ENCODE measurements at places on chromosomes 16 and 17. TPM values are rescaled to one million over a fixed set of nuclear protein-coding genes. Genes with fewer than 3 reads are reported as not detected.

Gene ATP2A1
- 1.7 TPM for total RNA-seq

Gene MEFV
- 0.49 TPM for total RNA-seq

DNA sequence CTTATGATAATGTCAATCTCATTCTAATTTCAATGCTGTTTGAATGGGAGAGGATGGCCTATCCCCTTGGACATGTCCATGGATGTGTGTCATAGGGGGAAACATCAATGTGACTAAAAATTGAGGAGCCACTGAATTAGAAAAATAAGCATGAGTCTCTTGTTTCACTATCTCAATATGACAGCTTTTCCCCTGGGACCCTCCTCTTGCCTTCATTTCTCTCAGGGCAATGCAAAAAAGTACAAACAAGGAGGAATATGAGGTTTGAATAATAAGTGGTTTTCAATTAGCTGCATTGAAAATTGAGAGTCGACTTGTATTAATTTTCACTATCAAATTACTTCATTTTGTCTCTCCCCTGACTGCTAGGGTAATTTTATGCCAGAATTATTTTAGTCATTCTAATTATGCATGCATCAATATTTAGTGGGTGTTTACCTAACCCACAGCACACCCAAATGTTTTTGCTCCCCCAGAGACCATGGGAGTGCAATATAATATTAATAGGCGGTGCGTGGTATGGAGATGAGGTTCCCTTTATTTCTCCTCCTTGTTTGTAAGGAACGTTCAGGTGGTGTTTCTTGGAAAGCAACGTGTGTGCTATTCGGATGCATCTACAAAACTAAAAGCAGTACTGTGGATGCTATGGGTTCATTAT, 6.8 kb upstream of the SDR42E1 start:
- DNase-seq = no peak
- no peak overlapping the region for H3K27ac ChIP-seq
- H3K4me1 ChIP-seq = peaks cover 7% of the 10 kb centered on the region
- no peaks in the 10 kb centered on the region for H3K36me3 ChIP-seq
- H3K27me3 ChIP-seq = peaks cover 18% of the 10 kb centered on the region

DNA sequence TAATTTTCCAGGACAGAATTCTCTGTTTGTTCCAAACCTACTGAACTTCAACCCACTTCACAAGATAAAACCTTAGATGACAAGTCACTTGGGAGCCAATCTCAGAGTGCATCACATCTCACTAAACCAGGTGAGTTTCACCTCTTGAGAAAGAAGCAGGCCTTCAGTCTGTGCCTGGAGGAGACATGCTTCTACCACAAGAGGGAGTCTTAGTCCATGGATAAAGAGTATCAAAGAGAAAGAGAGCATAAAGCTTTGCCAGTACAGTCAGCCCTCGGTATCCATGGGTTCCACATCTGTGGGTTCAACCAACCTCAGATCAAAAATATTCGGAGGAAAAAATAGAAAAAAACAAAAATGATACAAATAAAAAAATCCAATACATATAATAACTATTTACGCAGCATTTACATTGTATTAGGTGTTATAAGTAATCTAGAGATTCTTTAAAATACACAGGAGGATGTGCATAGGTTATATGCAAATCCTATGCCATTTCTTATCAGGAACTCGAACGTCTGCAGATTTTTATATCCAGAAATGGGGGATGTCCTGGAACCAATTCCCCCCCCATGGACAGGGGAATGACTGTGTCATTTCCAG, 37.7 kb downstream of the DUSP14 start:
- no peak overlapping the region for H3K4me3 ChIP-seq
- H3K4me1 ChIP-seq = no peaks in the 10 kb centered on the region
- H3K36me3 ChIP-seq = peaks cover 69% of the 10 kb centered on the region
- peak; percentile 74 for DNase-seq
- H3K27me3 ChIP-seq = no peaks in the 10 kb centered on the region

DNA sequence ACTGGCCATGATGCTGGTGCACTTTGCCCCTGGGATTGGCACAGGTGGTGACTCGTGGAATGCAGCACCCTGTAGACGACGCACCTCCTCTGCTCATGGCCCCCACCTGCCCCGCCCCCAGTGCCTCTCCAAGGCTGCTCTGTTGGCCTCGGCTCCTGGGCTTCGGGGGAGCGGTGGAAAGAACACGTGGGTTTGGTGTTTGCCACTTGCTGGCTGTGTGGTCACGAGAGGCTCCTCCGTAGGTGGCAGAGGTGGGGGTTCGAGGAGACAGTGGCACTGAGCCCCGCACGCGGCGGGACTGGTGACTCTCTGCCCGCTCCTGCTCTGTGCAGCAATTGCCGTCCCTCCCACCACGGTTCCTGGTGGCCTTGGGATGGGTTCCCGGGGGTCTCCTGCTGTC, 82.8 kb upstream of the ZNF750 start:
- H3K36me3 ChIP-seq = peaks cover 42% of the 10 kb centered on the region
- H3K4me3 ChIP-seq = no peak overlapping the region
- no peak for DNase-seq
- H3K4me1 ChIP-seq = no peaks in the 10 kb centered on the region

DNA sequence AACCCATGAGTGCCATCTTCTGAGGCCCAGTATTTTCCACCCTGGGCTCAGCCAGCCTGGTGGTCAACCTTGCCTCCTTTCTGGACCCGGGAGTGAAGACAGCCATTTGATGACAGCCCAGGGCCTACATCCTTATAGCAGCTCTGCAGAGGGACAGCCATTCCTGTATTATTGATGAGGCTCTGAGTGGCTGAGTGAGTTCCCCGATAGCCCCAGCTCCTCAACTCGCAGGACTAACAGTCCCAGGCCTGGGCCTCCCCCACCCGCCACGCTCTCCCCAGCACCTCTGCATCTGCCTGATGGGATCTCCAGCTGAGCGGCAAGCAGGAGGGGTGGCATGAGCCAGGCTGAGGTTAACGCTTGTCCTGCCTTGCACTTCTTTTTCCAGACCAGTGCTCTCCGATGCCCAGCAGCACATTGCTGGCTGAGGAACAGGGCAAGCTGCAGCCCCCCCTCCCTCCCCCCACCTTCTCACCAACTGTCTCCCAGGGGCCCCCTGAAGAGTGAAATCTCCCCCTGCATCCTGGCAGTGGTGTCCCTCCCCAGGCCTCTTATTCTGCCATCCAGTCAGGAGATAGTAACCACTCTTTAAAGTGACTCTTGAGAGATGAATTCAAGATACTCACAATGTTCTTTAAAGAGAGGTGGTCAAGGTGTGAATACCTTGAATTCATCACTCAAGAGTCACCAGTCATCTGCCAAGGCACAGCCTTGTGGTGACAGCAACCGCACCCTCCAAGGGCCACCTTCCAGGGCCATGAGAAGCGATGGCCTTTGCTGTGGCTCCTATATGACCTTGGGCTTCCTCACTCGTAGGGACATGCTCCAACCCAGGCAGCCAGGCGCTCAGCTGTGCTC, 23.5 kb downstream of the CACNG5 start:
- no peaks in the 10 kb centered on the region for H3K36me3 ChIP-seq
- H3K4me3 ChIP-seq = no peak overlapping the region
- DNase-seq = no peak
- H3K27me3 ChIP-seq = peaks cover 47% of the 10 kb centered on the region
